ENCODE measurements at places on chromosomes 12 and 14.

DNA sequence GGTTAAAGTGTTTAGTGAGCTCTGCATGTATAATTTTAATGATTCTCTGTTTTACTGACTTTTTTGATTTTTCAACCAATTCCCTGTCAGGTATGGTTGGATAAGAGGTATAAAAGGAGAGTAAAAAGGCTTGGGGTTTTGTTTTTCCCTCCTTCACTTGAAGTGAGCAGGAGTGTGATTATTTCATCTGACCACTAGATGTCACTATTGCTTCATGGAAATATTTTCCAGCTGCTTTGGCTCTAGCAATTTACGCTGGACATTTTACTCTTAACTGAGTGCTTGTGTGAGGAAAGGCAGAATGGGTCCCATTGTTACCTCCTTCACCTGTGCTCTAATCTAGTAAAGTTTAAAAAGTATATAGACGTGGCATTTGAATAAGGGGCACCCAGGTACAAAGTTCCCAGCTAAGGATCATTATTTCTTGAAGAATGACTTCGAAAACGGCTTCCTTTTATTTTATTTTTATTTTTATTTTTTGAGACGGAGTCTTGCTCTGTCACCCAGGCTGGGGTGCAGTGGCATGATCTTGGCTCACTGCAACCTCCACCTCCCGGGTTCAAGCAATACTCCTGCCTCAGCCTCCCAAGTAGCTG lies 66.5 kb downstream of the TBC1D30 start:
- DNase-seq = no peak

DNA sequence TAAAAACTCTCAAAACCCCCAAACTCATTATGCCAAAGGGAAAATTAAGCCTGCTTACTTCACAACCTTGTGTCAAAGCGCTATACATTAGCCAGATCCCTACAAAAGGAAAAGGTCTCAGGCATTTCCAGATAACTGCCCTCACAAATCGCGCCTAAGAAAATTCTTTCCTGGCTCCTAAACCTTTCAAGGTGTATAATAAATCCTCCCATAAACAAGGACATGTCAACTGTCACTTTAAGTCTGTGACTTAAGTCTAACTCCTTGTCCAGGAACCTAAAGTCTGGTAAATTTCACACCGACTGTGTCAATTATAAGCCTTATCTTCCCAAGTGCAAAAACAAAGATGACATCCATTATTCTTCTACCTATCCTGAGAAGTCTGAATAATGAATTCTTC lies 4.3 kb upstream of the ETFBKMT start:
- DNase-seq = no peak

DNA sequence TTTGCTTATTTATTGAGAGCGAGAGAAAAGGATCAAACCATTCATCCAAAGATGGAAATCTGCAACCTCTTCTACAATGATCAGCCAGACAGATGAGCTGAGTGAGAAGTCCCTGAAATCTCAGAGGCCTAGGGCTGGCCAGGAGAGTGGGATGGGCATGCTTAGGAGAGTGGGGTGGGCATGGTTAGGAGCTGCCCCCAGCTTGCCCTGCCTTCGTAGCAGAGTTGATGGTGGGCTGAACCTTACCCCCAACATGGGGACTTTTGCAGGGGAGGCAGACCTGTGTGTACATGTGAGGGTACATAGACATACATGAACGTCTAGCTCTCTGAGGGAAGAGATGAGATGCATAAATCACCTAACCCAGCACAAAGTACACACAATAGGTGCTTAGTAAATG lies 95.7 kb upstream of the ESRRB start:
- no peak for DNase-seq

DNA sequence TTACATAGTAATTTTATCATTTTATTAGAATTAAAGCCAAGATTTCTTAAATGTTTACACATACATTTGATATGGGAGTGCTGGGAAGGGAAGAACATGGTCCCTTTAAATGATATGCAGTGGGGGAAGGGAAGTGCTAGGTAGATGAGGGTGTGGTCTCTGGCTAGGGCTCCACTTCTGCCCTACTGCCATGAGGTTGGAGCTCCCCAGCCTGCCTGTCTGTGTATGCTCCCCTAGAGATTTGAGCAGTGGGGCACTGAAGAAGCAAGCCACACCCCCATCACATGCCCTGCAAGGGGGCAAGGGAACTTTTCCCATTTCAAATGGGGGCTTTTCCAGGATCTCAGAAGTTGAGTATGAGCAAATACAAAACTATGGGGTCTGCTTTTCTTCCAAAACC lies 25.5 kb downstream of the CLECL1 start:
- DNase-seq = no peak

DNA sequence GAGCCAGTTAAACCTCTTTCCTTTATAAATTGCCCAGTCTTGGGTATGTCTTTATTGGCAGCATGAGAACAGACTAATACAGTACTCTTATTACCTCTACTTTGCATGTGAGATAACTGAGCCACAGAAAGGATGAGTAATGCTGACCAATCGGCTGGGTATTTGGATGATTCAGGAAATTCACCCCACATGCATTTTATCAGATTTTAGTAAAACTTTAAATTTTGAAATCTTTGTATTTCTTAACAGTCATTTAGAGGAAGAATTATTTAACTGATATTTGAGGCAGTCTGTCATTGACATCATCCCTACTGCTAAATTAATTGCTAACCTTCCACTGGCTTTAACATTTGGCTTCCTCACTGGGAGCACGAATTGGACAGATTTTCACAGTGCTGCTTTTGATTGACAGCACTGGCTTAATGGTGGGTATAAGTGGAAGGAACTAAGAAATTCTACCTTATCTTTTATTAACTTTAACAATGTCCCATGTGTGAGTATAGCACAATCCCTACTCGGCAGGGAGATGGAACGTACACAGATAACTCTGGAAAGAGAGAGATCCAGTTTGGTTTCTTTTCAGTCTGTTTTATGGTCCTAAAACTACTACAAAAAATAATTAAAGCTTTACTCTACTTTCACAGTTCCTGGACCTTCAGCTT lies 261.0 kb downstream of the DACT1 start:
- DNase-seq = no peak

GRCh38 chr12:105040476-105040875 lies 43.8 kb downstream of the ALDH1L2 start:
- no peak for DNase-seq

DNA sequence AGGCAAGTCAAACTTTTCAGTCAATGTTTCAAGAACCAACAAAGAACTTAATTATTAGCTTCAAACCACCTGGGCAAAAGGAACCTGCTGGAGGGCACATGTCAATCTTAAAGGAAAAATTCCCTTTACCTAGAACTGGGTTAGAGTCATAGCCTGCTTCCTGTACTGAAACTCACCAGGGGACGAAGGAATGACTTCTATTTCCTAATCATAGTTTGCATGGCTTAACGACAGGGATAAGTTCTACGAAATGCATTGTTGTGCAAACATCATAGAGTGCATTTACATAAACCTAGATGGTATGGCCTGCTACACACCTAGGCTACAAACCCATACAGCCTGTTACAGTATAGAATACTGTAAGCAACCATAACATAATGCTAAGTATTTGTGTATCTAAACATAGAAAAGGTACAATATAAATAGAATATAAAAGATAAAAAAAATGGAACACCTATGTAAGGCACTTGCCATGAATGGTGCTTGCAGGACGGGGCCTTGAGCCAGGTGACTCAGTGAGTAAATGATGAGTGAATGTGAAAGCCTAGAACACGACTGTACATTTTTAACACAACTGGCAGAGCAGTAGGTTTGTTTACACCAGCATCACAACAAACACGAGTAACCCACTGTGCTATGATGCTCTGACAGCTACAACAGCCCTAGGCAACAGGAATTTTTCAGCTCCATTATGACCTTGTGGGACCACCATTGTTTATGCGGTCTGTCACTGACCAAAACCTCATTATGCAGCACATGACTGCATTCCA lies 234.9 kb upstream of the CAND1 start:
- no peak for DNase-seq

GRCh38 chr12:90305379-90305778 lies 596.7 kb upstream of the ATP2B1 start:
- no peak for DNase-seq

- no peak for DNase-seq
Observed at GRCh38 chr14:93044121-93044520, 71.6 kb downstream of the ITPK1 start.

DNA sequence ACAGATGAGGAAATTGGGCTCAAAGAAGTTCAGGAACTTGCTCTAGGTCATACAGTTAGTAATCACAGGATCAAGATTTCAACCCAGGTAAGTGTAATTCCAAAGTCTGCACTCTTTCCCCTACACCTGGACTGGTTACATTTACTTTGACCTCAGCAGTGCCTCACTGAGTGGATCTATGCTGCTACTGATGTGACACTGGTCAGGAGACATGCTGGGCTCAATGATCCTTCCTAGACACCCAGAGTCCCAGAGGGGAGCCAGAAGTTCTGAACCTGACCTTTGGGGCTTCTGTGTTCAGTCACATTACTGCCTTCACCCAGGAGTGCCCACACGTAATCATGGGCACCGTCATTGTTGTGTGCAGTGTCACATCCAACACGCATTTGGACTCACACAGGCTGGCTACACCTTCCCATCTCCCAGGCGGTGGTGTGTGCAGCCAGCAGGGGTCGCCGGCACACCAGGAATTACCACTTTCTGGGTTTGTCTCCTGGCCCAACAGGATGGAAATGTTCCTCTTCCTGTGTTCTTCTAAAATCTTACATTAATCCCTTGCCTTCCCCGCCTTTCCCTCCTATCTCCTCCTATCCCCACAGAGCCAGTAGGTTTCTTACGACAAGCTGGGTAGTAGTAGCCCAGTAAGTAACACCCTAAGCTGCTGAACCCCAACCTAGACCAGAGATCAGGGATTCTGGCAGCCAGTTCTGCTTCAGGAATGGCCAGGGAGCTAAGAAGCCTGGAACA lies 25.6 kb downstream of the CALCOCO1 start:
- peak; percentile 57 for DNase-seq

- no peak for DNase-seq
Observed at GRCh38 chr14:101849125-101849524, 87.6 kb downstream of the PPP2R5C start.

DNA sequence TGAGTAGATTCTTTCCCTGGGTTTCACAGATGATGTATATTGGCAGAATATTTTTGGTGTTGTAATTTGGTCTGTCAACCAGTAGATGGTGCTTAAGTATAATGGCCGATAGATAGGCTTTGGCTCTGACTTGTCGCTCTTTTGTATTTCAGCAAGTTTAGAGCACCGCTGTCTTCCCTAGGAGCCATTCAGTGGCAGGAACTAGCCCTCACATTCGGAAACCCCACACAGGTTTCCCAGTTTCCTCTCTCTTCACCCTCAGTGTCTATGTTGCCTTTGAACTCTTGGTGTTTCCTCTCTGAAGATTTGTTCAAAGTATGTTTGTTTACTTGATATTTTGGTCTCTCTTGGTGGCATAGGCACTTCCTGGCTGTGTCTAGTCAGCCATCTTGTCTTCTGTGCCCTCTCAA lies 102.2 kb downstream of the GPHN start:
- DNase-seq = no peak

- no peak for DNase-seq
Observed at GRCh38 chr12:10610188-10610587, 3.2 kb downstream of the MAGOHB start.

DNA sequence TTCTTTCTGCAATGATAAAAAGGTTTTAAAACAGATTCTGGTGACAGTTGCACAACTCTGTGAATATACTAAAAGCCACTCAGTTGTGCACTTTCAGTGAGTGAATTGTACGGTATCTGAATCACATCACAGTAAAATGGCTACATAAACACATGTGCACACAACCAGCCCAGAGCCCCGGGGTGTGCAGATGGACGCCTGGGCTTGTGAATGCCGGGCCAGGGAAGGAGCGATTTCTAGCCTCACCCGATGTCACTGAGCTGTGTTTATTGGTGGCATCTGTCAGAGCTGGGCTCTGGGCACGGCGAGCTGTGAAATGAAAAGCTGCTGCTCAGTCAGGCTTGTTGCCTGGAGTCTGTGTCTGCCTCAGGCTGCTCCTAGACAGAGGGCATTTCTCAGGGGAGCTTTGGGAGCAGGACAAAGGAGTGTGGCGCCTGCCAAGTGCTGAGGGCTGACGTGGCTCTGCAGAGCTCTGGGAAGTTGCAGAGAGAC lies 25.9 kb downstream of the RHOF start:
- DNase-seq = no peak

- DNase-seq = no peak
Observed at GRCh38 chr14:28220391-28220790, 546.2 kb upstream of the FOXG1 start.

DNA sequence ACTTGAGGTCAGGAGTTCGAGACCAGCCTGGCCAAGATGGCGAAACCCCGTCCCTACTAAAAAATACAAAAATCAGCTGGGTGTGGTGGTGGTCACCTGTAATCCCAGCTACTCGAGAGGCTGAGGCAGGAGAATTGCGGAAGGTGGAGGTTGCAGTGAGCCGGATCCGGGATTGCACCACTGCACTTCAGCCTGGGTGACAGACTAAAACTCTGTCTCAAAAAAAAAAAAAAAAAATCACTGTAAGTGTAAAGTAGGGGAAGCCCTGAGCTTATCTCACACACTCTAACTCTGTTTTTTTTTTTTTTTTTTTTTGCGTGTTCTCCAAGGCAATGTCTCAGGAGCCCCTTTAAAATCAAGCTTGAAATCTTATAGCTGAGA lies 421 bp upstream of the RBMS2 start:
- DNase-seq = no peak

DNA sequence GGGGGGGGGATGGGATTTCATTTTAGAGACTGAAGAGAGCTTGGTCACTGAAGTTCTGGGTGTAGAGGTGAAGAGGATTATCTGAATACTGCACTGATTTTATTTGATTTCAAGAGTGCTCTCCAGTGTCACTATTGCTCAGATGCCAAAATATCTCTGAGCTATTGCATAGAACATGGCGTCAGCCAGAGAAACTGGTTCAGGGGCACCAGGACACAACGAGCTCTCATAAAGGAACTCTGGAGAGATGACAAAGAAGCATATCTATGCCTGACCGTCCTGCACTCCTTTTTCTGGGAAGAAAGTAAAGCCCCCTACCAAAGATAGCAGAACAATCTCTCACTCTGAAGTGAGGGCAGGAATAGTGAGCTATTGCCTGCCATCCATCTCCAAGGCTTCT lies 2.0 kb downstream of the SLC7A8 start:
- DNase-seq = no peak

DNA sequence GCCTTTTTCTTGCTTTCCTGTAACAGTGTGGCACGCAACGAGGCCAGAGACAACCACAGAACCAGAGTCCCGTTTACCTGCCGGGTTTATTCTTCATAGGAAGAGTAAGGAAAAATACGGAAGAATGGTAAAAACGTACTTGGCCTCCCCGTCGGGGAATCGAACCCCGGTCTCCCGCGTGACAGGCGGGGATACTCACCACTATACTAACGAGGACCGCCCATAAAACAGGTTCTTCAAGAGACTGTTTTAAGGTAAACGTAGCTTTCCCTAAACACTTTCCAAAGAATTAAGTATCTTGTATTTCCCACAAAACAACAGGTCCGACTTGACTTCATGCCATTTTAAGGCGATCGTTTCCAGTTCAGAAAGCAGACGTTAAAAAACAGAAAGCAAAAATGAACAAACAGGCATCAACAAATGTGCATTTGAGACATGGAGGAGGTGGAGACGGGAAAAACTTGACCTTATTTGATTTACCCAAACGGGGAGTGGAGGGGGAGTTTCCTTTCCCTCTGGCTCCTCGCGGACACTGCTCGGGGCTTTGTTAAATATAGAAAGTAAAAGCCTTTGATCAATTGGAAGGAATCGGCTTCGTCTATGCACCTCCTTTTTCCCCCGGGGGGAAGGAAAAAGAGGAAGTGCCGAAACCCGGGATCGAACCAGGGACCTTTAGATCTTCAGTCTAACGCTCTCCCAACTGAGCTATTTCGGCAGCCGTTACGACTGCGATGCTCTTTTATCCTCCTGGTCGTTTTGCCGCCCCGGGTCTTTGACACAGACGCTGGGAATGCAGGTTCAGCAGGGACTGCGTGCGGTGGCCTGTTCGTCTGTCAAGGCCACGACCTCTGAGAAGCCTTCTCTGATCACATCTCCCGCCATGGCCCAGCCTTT lies 13.0 kb upstream of the UBC start:
- DNase-seq = peak; percentile 80

Data from stimulated activated CD8-positive, alpha-beta memory T cell treated with anti-CD3 and anti-CD28 coated beads, Interleukin-4, amount 100 ng/mL, for 1 hour (primary cell).